Stimulated activated CD8-positive, alpha-beta memory T cell treated with anti-CD3 and anti-CD28 coated beads, Interleukin-7, amount 100 ng/mL, for 4 hours (primary cell): ENCODE measurements at places on chromosomes 11 and 22.

DNA sequence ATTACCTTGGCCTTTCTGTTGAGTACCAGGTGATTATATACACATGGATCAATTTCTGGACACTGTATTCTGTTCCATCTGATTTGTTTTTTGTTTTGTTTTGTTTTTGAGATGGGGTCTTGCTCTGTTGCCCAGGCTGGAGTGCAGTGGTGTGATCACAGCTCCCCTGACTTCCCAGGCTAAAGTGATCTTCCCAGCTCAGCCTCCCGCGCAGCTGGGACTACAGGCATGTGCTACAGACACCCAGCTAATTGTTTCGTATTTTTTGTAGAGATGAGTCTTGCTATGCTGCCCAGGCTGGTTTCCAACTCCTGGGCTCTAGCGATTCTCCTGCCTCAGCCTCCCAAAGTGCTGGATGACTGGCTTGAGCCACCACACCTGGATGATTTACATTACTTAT lies 19.0 kb downstream of the TCIRG1 start:
- DNase-seq = no peak

- DNase-seq = no peak
These were observed 427.3 kb downstream of the TENM4 start for GRCh38 chr11:79013509-79013908.

- DNase-seq = no peak
These were observed 742.1 kb upstream of the TENM4 start for GRCh38 chr11:80182901-80183300.

GRCh38 chr11:64230171-64230984 lies at the start of gene DNAJC4:
Gene DNAJC4 (plus strand): TSS chr11:64230548. CDS start chr11:64230855, 307 bp downstream.
- DNase-seq = peak; percentile 78

GRCh38 chr22:27129266-27129665 lies 471.9 kb downstream of the MIAT start:
- no peak for DNase-seq

GRCh38 chr11:92159931-92160330 lies 64.7 kb upstream of the FAT3 start:
- no peak for DNase-seq
